CD8-positive, alpha-beta T cell (primary cell): ENCODE measurements at places on chromosomes 1 and 21. TPM values are rescaled to one million over a fixed set of nuclear protein-coding genes. Genes with fewer than 3 reads are reported as not detected.

KCNN3 gene
- 0.03 TPM for total RNA-seq

FCAMR gene
- total RNA-seq: not detected

CIART gene
- 2.3 TPM for total RNA-seq

NOS1AP gene
- total RNA-seq: not detected

DNA sequence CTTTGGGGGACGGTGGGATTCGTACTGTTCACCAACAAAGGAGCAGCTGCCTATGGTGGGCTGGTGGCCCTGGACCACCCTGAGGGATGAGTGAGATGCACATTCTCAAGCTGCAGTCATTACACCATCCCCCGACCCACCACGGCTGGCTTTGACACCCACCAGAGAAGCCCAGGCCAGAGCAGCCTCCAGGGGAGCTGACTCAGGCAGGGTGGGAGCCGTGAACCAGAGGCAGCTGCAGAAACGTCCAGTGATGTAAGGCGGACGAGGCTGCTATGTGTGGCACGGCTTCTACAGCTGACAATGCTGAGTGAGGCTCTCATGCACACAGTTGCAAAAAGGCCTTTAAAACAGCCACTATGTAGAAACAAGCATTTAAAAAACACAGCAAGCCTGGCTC, 40.1 kb downstream of the CHAF1B start:
- no peak for DNase-seq

- DNase-seq: no peak
Observed at GRCh38 chr1:221692643-221693042, 49.2 kb downstream of the DUSP10 start.
